ENCODE measurements at places on chromosomes 6 and 20.

- DNase-seq: no peak
These were observed 75.4 kb downstream of the PERP start for GRCh38 chr6:138031850-138032249.

DNA sequence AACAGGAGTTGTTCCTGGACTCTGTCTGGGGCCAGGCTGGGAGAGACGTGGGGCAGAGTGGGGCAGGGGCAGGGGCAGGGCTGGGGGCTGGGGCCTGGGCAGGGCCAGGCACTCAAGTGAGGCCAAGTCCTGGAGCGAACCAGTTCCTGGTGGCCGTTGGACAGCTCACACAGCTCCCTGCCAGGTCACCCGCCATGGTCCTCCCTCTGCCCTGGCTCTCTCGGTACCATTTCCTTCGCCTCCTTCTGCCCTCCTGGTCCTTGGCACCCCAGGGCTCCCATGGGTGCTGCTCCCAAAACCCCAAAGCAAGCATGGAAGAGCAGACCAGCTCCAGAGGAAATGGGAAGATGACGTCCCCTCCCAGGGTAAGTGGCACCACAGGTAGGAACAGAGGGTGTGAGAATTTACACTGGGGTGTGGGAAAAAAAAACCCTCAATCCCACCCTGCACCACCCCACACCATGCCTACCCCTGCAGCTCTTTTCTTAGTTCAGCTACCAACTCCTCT, at the start of gene MCCD1:
Gene MCCD1 (plus strand): TSS at position 142 of the 508 bp plus-strand sequence. CDS start 53 bp downstream, at position 195.
- DNase-seq: no peak

GRCh38 chr6:136624347-136624746, 74.1 kb upstream of the MAP7 start:
- no peak for DNase-seq

- no peak for DNase-seq
These were observed 8.7 kb upstream of the SALL4 start for GRCh38 chr20:51811042-51811355.

- no peak for DNase-seq
These were observed 38.6 kb upstream of the GMPR start for GRCh38 chr6:16199804-16200203.
